Activated B cell treated with CpG ODN at 0.5 μM for 24 hours (primary cell): ENCODE measurements at places on chromosomes 2 and 18.

DNA sequence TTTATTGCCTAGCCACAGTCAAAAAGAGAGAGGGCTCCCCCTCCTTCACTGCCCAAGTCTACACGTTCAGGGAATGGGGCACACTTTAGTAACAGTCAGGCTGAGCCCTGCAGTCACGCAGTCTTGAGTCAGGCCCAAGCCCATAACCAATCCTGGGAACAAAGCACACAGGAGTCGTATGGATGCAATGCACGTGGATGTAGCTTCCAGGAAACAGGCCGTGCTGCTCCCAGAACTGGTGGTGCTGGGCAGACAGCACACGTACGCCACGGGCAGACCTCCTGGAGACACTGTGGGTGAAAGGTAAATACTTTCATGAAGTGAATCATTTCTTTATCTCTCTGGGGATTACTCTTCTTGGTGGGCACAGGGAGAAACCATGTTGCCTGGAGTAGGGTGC is 30.0 kb upstream of the MBP start:
- no peak for DNase-seq

- no peak for DNase-seq
Observed at GRCh38 chr2:57701391-57701791, 345.2 kb upstream of the VRK2 start.

DNA sequence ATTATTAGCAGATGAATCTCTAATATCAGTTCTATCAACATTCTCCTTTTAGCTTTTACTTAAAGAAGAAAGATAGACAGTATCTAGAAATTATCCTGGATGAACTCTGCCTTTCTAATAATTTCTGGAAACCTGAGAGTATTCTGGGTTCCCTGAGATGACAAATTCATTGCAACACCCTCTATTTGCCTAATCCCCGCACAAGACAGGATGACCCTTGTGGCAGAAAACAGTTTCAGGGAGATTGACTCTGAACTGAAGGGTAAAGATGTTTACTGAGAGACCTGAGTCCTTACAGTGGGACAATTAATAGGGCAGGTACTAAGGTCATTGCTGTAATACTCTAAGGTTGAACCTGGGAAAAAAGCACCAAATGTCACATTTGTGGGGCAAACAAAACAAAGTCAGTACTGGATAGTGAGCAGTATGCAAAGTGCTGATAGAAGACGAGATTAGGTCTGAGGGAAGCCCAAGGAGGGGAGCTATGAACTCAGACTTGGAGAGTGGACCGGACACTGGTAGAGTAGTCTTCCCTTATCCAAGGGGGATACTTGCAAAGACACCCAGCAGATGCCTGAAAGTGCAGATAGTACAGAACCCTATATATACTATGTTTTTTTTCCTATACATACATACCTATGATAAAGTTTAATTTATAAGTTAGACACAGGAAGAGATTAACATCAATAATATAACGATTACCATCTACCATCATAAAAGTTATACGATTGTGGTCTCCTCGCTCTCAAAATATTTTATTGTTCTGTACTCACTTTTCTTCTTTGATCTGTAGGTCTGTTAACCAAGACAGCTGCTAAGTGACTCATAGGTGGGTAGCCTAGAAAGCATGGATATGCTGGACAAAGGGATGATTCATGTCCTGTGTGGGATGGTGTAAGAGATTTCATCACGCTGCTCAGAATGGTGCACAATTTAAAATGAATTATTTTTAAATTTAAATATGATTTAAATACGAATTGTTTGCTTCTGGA is 148.3 kb upstream of the KLHL14 start:
- no peak for DNase-seq

GRCh38 chr2:137369106-137369505 is 595.2 kb upstream of the HNMT start:
- DNase-seq: no peak

- DNase-seq: no peak
Observed at GRCh38 chr2:86500325-86501083, 59.3 kb downstream of the KDM3A start.

- no peak for DNase-seq
Observed at GRCh38 chr2:238079874-238080327, 19.1 kb downstream of the SCLY start.

DNA sequence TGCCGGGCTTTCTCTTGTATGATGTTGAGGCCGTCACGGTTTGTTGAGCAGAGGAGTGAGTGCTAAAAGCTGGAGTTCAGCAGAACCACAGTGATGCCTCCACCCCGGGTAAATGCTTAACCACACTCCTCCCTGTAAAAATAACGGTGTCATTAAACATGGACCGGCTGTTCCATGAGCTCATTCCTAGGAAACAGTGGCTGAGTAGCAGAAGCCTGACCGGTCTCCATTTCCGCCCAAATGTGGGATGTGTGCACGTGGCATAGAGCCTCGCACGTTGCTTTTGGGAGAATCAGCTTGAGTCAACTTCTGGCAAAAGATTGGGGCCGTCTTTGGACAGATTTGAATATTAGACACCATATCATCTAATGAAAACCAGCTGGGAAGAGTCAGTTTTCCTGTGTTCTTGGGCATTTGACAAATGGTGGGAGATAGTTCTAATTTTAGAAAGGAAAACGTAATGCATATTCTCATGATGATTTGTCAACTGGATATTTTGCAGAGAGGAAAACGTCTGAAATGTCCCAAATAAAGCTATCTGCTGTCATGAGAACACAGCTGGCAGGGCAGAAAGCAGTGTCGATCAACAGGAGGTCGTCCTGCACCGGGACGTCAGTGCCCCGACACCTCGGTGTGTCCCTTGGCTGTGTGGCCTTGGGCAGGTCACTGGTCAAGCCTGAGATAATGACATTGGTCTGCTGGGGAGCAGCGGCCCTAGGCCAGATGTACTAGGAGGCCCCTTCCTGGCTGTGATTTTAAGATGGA is 42.4 kb downstream of the LRRFIP1 start:
- no peak for DNase-seq

DNA sequence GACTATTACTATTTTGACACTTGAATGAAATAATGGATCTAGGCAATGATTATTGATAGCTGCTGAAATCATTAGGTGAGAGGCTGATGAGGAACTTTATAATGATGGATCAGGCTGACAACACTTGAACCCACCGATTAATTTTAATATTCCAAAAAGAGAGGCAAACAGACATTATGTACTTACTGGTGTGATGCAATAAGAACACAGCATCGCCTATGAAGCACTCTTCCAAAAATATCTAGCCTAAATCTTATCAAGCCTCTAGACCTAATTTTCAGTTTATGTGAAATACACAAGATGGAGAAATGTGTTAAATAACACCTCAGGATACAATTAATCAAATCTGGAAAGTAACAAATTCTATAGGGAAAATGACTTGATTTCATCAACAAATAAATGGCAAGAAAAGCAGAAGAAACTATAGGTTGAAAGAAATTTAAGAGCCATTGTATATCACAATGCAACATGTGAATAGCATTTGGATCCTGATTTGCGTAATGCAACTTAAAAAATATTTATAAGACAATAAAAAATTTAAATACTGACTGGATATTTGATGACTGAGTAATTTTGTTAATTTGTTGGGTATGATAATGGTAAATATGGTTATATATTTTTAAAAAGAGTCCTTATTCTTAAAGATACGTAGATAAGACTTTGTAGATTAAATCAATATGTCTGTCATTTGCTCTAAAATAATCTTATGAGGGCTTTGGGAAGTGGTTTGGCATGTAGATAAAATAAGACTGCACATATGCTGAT is 17.2 kb upstream of the SSB start:
- DNase-seq: no peak

- no peak for DNase-seq
Observed at GRCh38 chr2:224513991-224514390, 71.2 kb downstream of the CUL3 start.

DNA sequence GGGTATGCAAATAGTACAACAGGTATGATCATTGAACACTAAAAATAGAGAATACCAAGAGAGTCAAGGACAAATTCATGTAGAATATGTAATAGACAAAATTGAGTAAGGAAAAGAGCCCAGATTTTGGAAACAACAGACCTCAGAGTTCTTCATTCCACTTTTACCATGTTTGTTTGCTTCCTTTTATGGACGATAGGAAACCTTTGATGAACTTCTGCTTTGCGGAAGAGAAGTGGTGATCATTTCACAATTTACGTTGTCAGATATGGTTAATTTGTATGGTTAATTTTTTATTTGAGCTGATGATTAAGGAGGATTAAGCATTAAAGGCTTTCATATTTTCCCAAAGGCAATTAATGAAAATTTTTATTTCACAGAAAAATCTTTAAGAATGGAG is 16.3 kb downstream of the MARCHF7 start:
- no peak for DNase-seq

DNA sequence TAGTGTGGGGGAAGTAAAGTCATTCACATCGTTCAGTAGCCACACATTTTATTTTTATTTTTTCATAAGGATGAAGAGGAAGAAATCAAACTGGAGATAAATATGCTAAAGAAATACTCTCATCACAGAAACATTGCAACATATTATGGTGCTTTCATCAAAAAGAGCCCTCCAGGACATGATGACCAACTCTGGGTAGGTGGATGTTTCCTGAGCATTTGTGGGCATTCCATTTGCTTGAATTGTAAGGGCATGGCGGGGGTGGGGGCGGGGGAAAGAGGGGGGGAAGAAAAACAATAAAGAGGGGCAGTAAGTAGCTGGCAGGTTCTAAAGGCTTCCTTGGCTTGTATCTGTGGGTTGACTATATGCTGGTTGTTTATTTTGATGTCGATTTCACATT is 126.4 kb downstream of the MAP4K4 start:
- DNase-seq: no peak

- no peak for DNase-seq
Observed at GRCh38 chr2:108240966-108241365, 1.2 kb downstream of the SULT1C3 start.

DNA sequence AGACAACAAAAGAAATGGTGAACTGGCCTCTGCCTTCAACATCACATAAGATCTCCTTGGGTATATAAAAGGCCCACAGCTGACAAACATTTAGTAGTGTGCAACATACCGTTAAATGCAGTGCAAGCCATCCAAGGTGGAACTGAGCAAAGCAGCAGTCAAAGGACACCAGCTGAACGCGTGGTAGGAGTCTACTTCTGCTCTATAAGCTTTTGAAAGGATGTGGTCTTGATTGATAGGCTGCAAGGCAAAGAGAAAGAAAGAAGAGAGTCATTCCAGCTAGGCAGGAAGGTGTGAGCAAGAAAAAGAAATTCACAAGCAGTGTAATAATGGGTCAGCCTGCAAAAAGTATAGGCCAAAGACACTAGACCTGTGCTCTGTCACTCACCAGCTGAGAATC is 356.3 kb downstream of the SATB2 start:
- no peak for DNase-seq

DNA sequence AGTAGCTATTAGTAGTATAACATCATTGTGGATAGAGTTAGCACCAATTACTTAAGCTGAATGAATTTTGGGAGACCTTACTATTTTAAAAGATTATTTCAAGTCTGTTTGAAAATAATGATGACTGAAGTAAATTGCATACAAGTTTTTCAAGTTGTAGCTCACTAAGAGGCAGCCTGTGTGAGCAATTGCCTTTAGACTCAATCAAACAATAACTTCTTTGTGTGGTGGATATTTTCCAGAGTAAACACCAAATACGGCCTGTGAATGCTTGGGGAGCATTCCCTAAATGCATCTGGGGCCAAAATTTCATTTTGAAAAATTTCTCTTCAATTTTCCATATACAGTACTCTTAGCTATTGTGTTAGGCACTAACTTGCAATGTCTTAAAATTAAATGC is 7.9 kb downstream of the SERPINB12 start:
- no peak for DNase-seq

DNA sequence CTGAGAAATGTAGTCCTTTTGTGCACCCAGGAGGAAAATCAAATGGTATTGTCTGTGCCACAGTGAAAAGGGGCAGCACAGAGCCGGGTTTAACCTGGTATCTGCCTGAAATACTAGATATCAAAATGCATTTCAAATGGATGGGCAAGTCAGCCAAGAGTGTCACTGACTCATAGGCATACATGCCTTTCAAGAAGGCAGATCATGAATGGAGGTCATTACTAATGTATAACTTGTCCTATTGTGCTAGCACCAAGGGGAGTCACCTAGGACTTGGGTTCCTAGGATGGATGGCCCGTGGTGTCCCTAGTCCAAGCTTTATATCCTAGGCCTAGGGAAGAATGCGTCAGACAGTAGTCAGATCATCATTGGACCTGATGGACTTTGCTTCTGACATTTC is 49.9 kb downstream of the TCF7L1 start:
- DNase-seq: no peak

DNA sequence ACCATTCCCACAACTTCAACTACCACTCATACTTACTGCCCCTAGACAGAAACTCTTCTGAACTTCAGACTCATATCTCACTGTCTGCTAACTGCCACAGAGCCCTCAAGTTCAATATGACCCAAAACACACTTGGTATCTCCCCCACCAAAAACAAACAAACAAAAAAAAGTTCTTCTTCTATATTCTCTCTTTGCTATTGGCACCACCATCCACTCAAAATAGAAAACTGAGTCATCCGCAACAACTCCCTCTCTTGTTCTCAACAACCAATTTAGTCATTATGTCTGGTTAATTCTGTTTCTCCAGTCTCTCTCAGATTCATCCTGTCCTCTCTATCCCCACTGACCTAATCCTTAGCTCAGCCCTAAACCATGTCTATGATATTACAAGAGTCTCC is 7.2 kb upstream of the DCTN1 start:
- no peak for DNase-seq

DNA sequence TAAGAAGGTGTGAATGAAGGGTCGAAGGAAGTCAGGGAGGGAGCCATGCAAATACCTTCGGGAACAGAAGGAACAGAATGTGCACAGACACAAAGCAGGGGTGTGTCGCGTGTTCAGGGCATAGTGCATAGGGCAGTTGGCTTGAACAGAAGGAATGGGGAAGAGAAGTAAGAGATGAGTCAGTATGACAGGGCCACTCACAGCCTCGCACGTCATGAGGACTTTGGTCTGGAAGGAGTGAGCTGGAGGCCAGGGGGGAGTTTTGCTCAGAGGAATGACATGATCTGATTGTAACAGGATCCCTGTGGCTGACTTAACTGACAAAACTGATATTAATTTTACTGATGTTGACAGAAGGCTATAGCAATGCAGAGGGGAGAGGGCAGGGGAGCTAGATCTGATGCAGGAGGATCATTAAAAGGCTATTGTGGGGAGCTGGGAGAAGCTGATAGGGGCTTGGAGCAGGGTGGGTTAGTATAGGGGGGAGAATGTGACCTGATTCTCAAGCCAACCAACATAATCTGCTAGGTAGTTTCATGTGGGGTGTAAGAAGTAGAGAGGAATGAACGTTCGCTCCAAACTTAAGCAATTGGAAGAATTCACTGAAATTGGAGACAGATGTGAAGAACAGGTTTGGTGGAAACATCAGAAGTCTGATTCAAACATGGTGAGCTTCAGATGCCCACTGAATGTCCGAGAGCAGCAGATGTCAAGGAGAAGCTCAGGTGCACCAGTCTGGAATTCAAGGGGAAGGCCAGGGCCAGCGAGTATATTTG is 60.4 kb upstream of the COPS8 start:
- DNase-seq: no peak

DNA sequence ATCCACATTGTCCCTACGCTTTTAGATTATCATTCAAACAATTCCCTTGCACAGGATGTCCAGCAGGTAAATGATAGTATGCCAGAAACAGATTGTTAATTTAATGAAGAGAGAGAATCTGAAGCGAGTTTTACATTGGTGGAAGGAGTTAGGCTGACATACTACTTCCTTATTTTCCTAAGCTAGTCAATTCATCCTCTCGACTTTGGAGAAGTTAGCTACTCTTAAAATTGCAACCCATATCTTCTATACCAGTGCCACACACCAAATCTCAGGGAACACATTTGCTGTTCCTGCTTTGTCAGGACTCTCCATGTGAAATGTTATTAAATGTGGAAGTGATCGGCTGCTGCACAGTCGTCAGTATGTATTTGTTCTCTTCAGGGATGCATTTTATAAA is 249.2 kb downstream of the NAPG start:
- DNase-seq: no peak
